ENCODE measurements at places on chromosomes 11 and 22.

- no peak for DNase-seq
Observed at GRCh38 chr22:43152003-43152356, 621 bp downstream of the TSPO start.

DNA sequence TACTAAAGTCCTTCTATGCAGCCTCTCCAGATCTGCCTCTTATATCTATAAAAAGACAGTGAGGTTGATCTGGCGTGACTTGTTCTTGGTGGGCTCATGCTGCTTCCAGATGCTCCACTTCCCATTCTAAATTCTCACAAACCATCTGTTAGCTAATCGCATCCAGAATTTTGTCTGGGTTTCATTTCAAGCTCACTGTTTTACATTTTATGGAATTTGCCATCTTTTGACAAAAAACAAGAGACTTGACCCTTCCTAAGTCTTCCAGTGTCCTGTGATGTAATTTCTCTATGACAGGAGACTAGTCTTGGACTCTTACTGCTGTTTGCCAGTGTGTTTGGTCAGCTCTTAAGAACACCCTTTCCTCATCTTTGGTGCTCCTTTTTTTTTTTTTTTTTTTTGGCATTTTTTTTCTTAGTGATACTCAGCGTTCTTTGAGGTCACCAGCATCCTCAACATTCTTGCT, 23.0 kb downstream of the CRKL start:
- no peak for DNase-seq

DNA sequence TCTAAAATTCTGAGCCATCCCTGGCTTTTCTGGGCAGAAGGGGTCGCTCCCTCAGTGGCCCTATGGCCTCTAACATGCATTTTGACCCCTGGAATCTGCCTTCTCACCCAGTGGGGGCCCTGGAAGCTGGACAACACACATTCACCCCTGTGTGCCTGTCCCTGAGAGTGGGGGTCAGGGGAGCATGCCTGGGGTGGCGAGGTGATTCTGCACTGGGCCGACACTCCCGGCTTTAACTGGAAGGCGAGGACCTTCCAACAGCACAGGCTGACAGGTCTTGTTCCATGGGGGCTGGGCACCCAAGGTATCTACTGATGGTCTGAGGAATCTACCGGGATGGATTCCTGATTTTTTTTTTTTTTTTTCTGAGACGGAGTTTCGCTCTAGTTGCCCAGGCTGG, 10.7 kb downstream of the PPM1F start:
- DNase-seq: no peak

GRCh38 chr11:106088896-106089295, 11.4 kb downstream of the AASDHPPT start:
- DNase-seq: no peak

GRCh38 chr11:97269527-97269926, 879.7 kb downstream of the JRKL start:
- no peak for DNase-seq

- peak; percentile 94 for DNase-seq
Observed at GRCh38 chr22:31177420-31178162, 17.6 kb downstream of the RNF185 start.

DNA sequence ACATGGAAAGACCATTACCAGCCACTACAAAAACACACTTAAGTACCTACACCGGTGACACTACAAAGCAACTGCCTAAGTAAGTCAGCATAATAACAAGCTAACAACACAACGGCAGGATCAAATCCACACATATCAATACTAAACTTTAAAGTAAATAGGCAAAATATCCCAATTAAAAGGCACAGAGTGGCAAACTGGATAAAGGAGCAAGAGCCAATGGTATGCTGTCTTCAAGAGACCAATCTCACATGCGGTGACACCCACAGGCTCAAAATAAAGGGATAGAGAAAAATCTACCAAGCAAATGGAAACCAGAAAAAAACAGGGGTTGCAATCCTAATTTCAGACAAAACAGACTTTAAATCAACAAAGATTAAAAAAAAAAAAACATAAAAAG, 261.5 kb upstream of the TENM4 start:
- DNase-seq: no peak

DNA sequence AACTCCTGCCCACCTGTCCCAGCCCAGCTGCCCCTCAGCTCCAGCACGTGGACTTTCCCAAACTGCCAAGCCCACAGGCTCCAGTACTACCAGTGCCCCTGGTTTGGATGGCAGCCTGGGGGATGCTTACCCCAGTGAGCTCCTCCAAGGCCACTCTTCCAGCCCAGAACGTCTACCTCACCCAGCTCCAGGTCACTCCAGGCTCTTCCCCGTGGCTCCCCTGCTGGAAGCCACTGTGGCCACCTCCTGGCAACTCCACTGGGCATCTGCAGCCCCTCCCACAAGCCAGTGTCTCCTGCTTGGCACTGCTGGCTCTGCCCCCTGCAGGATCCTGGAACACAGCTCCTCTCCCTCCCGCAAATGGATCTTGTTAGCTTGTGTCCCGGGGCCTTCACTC, 29.3 kb downstream of the LMO1 start:
- DNase-seq: no peak

DNA sequence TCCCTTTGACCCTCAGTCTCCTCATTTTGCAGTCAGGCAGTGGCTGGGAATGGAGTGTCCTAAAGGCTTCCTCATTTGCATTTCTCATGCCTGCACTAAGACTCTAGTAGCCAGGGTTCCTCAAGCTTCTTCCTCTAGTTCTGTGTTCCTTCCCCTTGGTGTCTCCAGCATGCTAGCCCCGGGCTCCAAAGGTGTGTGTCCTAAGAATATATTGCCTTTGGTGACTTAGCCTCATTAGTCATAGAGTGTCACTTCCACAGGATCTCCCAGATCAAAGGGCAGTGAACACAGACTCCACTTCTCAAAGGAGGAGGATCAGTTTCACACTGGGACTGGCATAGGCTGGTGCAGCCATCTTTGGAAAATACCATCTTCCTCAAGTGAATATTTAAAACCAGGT, 21.4 kb upstream of the ACER3 start:
- no peak for DNase-seq

GRCh38 chr22:25350551-25350971, 131.1 kb downstream of the CRYBB2 start:
- no peak for DNase-seq

DNA sequence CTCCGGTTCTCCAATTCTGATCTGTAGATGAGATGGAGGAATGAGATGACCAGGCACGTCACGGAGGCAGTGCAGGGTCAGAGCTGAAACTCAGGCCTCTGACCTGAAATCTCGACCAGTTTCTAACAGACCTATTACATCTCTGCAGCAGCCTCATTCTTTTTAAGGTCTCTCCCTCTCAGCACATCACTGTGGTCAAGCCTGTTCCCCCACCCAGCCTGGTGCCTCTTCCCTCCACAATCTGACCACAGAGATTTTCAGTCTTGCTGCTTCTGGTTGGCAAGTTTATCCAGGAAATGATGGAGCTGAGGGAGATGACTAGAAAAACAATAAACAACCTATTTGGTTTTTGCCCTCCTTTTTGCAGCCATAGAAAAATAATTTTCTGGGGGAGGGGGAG, 9.5 kb downstream of the GRAMD1B start:
- DNase-seq: no peak

DNA sequence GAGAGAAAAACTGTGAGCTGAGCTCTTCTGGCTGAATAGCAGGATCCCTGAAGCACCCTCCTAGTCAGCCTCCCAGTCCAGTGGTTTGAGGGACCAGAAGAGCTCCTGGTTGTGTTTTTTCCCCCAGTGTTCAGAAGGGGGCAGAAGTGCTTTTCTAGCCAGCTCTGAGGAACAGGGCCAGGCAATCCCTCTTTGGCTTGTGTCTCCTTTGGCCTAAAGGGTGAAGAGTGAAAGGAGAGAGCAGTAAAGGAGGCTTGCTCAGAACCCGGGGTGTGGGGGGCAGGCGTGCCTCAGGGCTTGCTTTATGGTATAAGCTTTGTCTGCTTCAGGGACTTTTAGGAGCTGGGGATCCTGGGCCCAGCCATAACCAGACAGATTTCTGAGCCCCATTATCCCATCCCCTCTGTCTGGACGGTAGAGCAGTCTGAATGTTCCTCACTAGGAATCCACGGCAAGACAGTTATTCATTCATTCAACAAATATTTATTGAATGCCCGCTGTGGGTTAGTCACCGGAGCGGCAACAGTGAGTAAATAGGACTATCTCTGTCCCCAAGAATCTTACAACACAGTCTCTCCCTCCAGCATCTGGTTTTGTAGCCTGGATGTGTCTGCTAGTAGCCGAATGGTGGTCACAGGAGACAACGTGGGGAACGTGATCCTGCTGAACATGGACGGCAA, 14.5 kb downstream of the ACP2 start:
- DNase-seq: no peak

DNA sequence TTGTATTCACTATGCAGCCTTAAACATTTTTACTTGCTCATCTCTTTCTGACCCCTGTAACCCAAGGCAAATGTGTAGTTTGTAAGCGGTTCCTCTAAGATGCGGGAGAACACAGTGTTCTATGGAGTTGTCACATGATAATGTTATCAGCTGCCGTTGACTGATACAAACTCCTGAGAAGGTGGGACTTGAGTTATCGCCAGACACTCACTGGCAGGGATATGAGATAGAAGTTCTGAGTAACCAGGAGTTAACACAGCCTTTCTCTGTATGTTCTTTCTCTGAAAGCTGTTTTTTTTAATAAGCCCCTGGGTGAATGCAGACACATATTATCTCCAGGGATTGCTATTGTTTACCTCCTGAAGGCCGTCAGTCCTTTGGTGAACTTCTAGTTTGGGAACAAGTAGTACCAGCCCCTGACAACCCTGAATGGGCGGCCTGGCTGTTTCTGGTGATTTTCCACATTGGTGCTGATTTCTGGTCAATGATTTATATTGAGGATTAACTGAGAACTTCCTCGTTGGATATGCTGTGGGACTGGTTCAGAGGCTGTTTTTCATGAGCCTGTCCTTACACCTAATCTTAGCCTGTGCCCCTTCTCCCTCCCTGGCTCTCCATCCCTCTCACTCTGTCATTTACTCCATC, 155.3 kb upstream of the RASSF10 start:
- DNase-seq: no peak

DNA sequence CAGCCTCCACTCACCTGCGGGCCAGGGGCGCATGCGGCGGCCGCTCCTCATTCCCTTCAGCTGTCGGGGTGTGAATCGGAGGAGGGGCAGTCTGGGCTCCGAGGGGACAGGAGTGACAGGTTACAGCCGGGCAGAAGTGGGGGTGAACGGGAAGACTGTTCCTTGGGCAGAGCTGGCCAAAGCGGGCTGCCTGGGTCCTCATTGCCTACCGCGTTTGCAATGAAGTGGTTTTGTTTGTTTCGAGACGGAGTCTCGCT, 733 bp downstream of the MEI1 start:
- no peak for DNase-seq

DNA sequence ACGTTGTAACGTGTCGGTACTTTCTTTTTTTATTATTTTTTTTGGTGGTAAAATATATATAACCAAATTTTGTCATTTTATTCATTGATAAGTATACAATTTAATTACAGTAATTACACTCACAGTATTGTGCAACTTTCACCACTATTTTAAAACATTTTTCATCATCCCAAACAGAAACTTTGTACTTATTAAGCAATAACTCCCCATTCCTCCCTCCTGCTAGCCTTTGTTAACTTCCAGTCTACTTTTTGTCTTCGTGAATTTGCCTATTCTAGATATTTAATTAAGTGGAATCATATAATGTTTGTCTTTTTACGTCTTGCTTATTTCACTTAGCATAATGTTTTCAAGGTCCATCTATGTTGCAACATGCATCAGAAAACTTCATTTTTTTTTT, 58.5 kb downstream of the STIM1 start:
- no peak for DNase-seq
